Sciatic nerve (tissue), 2 donors: ENCODE measurements at places on chromosomes 2 and 18. TPM values are rescaled to one million over a fixed set of nuclear protein-coding genes. Genes with fewer than 3 reads are reported as not detected.

Gene LDLRAD4
- total RNA-seq, result 27.1 TPM

Gene PFN4
- 1.5 TPM for total RNA-seq

Gene SLC9A2
- not detected for total RNA-seq

Gene FAM98A
- total RNA-seq, result 48.1 TPM

Gene SNED1
- total RNA-seq, result 148 TPM

Gene SMARCAL1
- 30.2 TPM for total RNA-seq
